Chondrocyte (in vitro differentiated cells): ENCODE measurements at places on chromosomes 7 and 10. TPM values are rescaled to one million over a fixed set of nuclear protein-coding genes. Genes with fewer than 3 reads are reported as not detected.

DNA sequence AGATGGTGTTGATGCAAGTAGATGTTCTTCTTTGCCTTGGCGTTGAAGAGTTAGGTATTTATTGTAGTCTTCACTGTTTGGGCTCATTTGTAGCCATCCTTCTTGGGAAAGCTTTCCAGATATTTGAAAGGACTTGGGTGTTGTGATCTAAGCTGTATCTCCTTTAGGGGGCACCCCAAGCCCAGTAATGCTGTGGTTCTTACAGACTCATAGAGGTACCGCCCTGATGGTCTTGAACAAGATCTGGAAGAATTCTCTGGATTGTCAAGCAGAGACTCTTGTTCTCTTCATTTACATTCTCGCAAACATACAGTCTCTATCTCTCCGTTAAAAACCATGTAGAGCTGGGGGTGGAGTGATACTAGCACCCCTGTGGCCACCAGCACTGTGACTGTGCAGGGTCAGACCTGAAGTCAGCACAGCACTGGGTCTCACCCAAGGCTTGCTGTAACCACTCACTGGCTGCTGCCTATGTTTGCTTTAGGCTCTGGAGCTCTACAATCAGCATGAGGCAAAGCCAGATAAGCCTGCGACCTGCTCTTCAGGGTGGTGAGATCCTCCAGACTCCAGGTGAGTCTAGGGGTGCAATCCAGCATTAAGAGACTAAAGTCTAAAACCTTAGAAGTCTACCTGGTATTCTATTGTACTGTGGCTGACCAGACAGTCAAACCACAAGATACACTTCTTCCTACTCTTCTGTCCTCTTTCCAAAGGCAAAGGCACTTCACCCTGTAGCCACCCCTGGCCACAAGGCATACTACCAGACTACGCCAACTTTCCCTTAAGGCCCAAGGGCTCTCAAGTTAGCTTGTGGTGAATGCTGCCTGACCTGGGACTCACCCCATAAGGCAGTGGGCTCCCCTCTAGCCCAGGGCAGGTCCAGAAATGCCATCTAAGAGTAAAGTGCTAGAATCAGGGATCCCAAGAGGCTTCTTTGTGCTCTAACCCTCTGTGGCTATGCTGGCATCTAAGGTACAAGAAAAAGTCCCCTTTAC lies 209.7 kb upstream of the TMEM196 start:
- no peak for DNase-seq
- H3K27ac ChIP-seq: no peak overlapping the region
- no peak overlapping the region for H3K4me3 ChIP-seq
- no peaks in the 10 kb centered on the region for H3K4me1 ChIP-seq
- no peaks in the 10 kb centered on the region for H3K36me3 ChIP-seq

GRCh38 chr7:65295409-65295808 lies 78.2 kb upstream of the ZNF92 start:
- no peaks in the 10 kb centered on the region for H3K4me1 ChIP-seq
- H3K27me3 ChIP-seq: no peaks in the 10 kb centered on the region
- no peaks in the 10 kb centered on the region for H3K36me3 ChIP-seq
- DNase-seq: no peak

DNA sequence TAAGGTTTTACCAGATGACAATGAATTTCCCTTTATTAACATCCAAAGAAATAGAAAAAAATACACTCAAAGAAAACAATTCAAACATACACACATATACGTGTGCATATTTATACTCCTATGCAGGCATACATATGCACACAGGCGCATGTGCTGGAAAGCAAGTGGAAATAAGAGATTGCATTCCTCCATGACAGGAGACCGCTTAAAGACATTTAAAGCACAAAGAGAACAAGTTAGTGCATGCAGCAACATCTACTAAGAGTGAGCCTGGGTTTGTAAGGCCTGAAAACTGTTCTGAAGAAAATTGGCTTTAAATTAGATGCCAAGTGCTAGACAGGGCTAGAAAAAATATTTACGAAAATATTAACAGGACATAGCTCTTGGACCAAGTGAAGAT lies 40.1 kb upstream of the PPP1R17 start:
- H3K4me3 ChIP-seq: no peak overlapping the region
- no peaks in the 10 kb centered on the region for H3K36me3 ChIP-seq
- peaks cover 6% of the 10 kb centered on the region for H3K27me3 ChIP-seq
- no peak for DNase-seq

Gene VAX1
- 5.2 TPM in 1 of 3 replicates, not detected in the others for total RNA-seq

- no peaks in the 10 kb centered on the region for H3K4me1 ChIP-seq
- no peak overlapping the region for H3K4me3 ChIP-seq
- no peaks in the 10 kb centered on the region for H3K27me3 ChIP-seq
- DNase-seq: no peak
- H3K27ac ChIP-seq: no peak overlapping the region
- H3K36me3 ChIP-seq: no peaks in the 10 kb centered on the region
Measured at GRCh38 chr7:154437234-154437633, 385.0 kb downstream of the DPP6 start.

DNA sequence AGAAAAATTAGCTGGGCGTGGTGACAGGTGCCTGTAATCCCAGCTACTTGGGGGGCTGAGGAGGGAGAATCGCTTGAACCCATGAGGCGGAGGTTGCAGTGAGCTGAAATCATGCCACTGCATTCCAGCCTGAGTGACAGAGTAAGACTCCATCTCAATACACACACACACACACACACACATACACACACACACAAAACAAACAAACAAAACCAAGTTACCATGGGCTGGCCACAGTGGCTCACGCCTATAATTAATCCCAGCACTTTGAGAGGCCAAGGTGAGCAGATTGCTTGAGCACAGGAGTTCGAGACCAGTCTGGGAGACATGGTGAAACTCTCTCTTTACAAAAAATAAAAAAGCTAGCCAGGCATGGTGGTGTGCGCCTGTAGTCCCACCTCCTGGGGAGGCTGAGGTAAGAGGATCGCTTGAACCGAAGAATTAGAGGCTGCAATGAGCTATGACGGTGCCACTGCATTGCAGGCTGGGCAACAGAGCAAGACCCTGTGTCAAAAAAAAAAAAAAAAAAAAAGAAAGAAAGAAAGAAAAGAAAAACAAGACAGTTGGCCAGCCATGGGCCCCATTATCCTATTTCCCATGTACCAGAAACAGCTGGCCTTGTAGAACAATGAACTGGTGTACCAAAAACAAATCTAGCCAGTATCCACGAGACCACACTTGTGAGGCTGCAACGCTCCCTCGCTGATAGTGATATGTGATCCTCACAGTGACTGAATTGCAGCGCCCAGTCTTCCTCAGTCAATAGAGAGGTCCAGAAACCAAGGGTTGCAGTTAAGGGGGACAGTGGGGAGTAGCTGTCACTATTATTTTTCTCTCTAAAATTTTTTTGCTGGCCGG lies 6.6 kb upstream of the AGFG2 start:
- no peaks in the 10 kb centered on the region for H3K36me3 ChIP-seq
- H3K4me1 ChIP-seq: peaks cover 3% of the 10 kb centered on the region
- H3K27ac ChIP-seq: no peak overlapping the region
- peaks cover 4% of the 10 kb centered on the region for H3K27me3 ChIP-seq
- H3K4me3 ChIP-seq: no peak overlapping the region

- peaks cover 14% of the 10 kb centered on the region for H3K4me1 ChIP-seq
- peak; percentile 77 for DNase-seq
- no peaks in the 10 kb centered on the region for H3K27me3 ChIP-seq
- H3K27ac ChIP-seq: no peak overlapping the region
Measured at GRCh38 chr10:48493083-48493871, 111.6 kb downstream of the ARHGAP22 start.

Gene CNPY1
- not detected in 3 replicates for total RNA-seq

GRCh38 chr10:132882069-132882951 lies 60.1 kb downstream of the CFAP46 start:
- peaks cover 44% of the 10 kb centered on the region for H3K27me3 ChIP-seq
- no peak overlapping the region for H3K27ac ChIP-seq
- H3K4me3 ChIP-seq: no peak overlapping the region
- H3K36me3 ChIP-seq: no peaks in the 10 kb centered on the region

DNA sequence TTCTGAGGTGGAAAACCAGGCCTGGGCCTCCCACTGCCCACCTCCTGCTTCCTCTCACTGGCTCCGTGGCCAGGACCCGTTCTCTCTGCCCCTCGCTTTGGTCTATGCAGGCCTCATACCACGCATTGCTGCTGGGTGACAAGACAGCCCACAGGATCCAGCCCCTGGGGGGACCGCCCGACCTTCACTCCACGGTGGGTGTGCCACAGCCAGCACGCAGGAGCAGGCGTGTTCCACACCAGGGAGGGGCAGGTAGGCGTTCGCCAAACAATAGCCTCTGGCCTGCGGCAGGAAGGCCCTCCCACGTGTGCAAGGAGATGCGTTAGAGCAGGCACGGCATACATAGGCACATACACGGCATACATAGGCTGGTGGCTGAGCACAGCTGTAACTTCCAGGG lies 233.4 kb downstream of the WDR37 start:
- no peaks in the 10 kb centered on the region for H3K27me3 ChIP-seq
- peaks cover 73% of the 10 kb centered on the region for H3K4me1 ChIP-seq
- H3K4me3 ChIP-seq: no peak overlapping the region
- DNase-seq: no peak

GRCh38 chr7:99249985-99250575 lies 22.6 kb upstream of the MYH16 start:
- no peak overlapping the region for H3K4me3 ChIP-seq
- H3K27me3 ChIP-seq: peaks cover 4% of the 10 kb centered on the region
- no peak for DNase-seq

DNA sequence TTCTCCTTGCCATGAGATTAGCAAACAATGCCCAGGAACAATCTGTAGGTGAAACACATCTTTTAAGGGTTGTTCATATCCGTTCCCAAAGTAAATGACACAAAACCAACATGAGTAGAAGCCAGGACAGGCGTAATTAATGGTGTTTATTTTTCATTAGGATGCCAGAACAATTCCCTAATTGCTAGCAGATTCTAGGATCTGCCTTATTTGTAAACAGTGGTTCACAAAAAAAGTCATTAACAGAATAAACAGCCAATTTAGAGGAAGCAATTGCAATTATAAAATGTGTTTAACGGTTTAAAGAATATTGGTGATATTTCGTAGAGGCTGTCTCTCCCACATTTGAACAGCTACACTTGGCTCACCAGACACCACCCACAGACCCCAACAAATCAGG lies 250.6 kb upstream of the GPR26 start:
- H3K27ac ChIP-seq: no peak overlapping the region
- H3K27me3 ChIP-seq: peaks cover 2% of the 10 kb centered on the region
- H3K4me1 ChIP-seq: no peaks in the 10 kb centered on the region

DNA sequence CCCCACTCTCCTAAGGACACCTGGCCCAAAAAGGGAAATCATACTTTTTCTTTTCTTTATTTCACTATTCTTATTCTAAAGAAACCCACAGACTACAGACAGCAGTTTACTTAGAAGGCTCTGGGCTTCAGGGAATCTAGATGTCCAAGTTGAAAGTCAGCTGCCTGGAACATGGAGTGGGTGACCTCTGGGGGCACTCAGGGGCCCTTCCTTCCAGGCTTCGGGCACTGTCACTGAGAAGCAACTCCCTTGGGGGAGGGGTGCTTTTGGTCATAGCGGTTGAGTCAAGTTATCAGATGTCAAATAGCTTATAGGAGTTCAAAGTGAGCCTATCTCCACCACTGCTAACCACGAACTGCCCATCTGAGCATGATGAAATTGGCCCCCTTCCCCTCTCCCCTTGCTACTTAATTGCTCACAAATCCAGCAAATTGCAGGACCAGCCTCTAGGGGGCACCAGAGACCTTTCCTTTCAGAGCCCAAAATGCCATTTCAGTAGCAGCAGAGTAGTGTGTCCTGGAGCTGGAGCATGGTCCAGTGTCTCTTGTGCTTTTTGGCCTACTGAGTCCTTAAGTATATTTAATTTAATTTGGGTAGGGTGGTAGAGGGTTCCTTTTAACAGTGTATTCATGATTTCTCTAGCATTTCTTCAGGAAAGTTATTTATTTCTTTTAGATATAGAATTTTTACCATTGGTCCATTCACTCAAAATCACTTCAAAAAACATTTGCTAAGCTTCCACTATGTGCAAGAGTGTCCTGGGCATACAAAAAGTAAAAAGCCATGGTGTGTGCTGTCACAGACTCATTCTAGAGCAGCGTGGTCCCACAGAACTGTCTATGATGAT lies 463.8 kb downstream of the KCNMA1 start:
- H3K27me3 ChIP-seq: no peaks in the 10 kb centered on the region
- no peak overlapping the region for H3K4me3 ChIP-seq
- H3K27ac ChIP-seq: peak overlapping the region; percentile 32
- H3K4me1 ChIP-seq: peaks cover 18% of the 10 kb centered on the region
- DNase-seq: no peak
- H3K36me3 ChIP-seq: peaks cover 2% of the 10 kb centered on the region
